Peyer's patch (tissue), 4 donors: ENCODE measurements at places on chromosomes 2 and 18. TPM values are rescaled to one million over a fixed set of nuclear protein-coding genes. Genes with fewer than 3 reads are reported as not detected.

TTC31 gene
- total RNA-seq = 79.5 TPM

TGFA gene
- 2.5 TPM for total RNA-seq

- peak; percentile 71 for DNase-seq
These were observed at the start of gene ACVR2A for GRCh38 chr2:147844697-147845410. TSS of gene ACVR2A (plus strand) at chr2:147845029. CDS start at chr2:147845153, 124 bp downstream.

- DNase-seq = no peak
These were observed 15.4 kb upstream of the IGFBP5 start for GRCh38 chr2:216710551-216711301.

- no peak for DNase-seq
These were observed 4.0 kb upstream of the RAB17 start for GRCh38 chr2:237594514-237594871.

- no peak for DNase-seq
These were observed 127.2 kb downstream of the CTNNA2 start for GRCh38 chr2:79640001-79640400.

ALK gene
- total RNA-seq = not detected

CD8B gene
- 3.8 TPM for total RNA-seq

OTOS gene
- not detected for total RNA-seq

DNA sequence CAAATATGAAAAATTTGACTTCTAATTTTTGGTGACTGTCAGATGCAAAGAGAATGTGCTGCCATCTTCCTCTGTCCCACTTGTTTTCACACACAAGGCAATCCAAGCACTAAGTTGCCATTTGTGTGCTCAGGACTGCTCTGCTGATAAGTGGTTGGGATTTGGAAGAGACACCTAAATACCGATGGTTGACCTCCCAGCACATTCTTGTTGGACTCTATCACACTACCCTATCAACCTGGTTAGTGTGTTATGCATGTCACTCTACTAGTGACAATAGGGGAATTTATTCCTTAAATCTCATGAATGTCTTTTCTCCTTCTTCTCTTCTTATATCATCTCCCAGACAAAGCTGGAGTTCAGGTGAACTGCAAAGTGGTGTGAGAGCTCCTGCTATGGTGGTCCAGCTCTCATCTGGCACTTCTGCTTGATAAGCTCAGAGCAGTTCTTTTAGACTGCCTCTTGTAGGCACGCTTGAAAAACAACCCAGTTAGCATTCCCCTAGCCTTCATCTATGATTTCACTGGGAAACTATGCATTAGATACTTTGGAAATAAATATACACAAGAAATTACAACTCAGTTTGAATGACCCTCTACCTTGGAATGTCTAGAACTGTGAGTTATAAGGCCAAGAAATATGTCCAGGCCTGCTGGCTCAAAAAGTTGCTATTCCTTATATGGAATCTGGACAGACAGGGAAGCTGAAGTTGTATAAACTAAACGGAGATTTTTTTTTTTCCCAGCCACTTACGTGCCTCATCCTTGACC lies 404.8 kb downstream of the MEIS1 start:
- DNase-seq = no peak

DNA sequence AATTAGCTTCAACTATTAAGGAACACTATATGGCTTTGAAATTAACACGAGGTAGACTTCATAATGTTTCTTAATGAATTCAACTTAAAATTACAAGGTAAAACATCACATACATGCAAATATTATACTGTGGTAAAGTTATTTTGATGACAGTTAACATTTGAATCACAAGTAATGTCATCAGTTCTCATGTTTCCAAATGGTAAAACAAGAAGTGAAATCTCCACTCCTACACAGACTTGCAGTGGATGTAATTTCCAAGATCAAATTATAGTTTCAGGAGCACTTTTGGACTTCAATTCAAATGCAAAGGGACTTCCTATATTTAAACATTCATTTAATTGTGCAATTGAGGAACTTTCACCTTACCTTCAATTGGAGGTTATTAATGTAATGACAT lies 39.1 kb downstream of the C18orf54 start:
- no peak for DNase-seq

DLX2 gene
- not detected for total RNA-seq

GRCh38 chr2:126901459-126901858 lies 2.8 kb downstream of the TEX51 start:
- DNase-seq = no peak

GRCh38 chr2:6946722-6947121 lies 29.5 kb downstream of the RNF144A start:
- DNase-seq = no peak

DNA sequence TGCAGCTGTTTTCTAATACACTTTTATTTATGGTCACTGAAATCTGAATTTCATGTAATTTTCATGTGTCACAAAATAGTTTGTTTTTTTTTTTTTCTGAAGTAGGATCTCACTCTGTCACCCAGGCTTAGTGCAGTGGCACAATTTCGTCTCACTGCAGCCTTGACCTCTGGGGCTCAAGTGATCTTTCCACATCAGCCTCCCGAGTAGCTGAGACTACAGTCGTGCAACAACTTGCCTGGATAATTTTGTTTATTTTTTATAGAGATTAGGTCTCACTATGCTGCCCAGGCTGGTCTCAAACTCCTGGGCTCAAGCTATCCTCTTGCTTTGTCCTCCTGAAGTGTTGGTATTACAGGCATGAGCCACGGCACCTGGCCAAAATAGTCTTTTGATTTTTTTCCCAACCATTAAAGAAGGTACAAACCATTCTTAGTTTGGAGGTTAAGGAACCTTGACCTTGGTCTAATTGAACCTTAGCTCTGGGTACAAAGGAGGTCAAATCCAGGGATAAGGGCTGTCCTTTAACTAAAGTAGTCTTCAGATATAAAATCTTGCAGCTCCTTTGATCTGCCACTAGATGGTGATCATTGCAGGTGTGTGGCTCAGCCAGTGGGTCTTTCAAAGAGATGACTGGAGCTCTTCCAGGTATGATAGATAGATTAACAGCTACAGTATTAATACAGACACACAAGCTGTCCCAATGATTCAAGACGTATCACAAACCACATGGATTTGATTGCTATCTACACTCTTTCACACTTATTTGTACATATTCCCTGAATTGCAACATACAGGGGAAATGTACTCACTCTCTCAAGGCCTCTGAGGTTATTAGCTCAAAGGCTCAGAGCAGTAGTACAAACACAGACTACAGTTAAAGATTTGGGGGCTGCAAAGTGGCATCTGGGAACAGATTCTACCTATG lies 4.7 kb upstream of the KRCC1 start:
- no peak for DNase-seq

DNA sequence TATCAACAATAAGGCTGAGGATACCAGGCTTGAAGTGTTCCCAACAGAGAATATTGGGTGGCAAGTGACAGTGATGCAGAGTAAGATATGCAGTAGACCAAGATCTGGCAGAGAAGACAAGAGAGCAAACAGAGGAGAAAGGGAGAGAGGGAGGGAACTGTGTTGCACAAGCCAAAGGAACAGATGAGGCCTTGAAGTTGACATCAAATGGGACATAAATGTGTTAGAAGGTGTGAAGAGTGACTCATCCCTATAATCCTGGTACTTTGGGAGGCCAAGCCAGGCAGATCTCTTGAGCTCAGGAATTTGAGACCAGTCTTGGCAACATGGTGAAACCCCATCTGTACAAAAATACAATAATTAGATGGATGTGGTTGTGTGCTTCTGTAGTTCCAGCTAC lies 342.9 kb downstream of the PARD3B start:
- DNase-seq = no peak

- DNase-seq = peak; percentile 42
These were observed 116.1 kb downstream of the NFATC1 start for GRCh38 chr18:79511671-79512301.

DNA sequence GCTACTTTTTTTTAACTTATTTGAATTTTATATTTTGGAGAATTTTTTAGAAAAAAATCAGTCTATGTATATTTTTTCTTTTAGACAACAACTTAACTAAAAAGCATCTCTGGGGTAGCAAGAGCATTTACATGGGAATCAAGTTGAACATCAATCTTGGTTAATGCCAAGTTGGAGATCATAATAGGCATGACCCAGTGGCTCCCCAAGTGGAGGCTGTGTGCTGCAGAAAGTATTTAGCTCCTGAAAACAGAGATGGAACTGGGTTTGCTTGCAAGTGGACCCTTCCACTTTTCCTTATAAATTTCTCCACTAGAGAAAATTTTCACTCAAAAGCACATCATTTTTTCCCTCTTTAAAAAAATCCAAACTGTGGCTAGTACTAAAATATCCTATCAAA lies 23.9 kb upstream of the CAVIN2 start:
- DNase-seq = no peak

HES6 gene
- 48.1 TPM for total RNA-seq

DNA sequence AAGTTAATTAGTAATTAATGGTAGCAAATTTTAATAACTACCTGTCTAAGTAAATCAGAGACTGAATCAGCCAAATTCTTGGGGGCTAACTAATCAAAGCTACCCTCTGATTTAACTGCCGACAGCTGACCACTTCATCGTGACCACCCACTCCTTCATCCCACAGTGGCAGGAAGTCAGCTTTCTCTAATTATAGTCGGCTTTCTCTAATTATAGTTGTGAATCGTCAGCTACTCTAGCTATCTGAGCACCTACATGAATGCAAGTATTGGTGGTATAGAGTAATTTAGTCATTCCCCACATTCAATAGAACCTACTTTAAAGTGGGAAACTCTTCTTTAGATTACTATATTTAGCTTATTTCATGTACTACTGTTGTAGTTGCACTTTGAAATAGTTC lies 185.5 kb downstream of the PTGR3 start:
- DNase-seq = no peak

- no peak for DNase-seq
These were observed 75.7 kb downstream of the PIK3C3 start for GRCh38 chr18:42030586-42031182.

- peak; percentile 27 for DNase-seq
These were observed 109.4 kb downstream of the CALCRL start for GRCh38 chr2:187338679-187339121.

DNA sequence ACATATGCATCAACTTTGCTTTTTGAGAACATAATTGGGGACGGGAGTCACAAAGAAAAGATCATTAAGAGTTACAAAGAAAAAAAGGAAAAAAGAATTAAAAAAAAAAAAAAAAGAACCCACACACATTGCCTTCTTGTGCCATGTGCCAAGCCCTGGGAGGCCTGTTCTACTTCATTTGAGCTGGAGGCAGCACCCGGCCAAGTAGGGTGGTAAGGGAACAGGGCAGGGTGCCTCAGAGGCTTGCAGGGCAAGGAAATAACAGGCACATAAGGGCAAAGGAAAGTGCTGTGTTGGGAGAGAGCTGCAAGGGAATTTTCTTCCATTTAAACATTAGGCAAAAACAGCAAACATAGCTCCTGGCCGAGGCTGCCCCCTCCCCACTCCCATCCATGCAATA lies 418.0 kb downstream of the TMEM182 start:
- DNase-seq = no peak

UGT1A5 gene
- total RNA-seq = 15.0 TPM

LCT gene
- total RNA-seq = 73.5 TPM

DNA sequence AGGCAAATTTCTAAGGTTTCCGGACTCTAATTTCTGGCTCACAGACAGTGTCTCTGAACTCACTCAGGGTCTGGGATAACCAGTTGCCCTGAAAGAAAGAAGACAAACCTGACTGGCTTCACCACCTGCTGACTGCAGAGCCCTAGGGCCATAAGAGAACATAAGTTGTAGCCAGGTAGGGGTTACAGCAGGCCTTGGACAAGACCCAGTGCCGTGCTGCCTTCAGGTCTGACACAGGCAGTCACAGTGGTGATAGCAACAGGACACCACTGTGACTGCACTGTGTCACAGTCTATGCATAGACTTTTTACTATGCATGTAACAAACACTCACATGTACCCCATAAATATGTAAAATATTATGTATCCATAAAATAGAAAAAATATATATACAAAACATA lies 508.5 kb downstream of the PID1 start:
- no peak for DNase-seq

GNLY gene
- total RNA-seq = 10.5 TPM

DNA sequence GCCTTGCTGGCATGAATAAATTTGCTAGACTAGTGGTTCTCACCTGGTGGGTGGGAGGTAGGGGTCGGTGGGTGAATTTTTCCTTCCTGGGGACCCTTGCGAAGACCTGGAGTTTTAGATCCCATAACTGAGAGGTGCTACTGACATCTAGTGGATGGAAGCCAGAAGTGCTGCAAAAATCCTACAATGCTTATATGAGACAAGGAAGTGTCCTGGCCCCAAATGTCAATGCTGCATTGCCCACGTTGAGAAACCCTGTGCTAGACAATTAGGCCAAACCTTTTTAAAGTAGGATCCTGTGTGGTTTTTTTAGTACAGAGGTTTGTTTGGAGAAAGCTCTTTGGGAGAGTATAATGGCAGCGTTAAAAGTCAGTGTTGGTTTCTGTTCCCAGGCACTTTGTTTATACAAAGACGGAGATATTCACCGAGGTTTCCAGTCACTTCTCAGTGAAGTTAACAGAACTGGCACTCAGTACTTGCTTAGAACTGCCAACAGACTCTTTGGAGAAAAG lies 9.6 kb downstream of the SERPINB8 start:
- peak; percentile 78 for DNase-seq

DNA sequence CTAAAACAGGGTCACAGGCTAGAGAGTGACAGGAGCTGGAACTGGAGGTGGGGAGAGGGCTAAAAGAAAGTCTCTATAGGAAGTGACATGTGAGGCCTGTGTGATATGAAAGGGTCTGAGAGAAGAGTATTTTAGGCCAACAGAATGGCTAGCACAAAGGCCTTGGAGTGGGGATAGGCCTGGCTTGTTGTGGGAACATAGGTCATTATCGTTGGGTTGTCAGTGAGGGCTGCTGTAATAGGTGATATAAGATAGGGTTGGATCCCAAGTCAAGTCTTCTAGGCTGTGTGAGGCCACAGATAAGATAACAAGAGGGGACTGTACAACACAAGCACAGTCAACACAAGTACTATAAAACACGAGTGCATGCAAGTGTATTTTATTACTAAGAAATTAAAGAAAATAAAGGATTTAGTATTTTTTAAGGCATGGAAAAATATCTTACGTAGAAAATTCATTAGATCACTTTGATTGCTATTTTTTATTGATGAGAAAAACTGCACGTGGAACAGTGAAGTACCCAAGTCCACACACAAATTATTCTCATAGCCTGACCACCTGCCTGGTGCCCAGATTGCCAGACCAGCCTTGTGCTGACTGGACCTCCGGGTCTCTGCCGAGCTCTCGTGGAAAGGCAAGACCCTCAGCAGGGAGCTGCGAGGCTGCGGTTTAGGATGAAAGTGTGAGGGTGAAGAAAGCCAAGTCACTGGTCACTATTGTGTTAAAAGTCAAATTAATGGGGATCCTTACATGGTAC lies 14.1 kb downstream of the LTBP1 start:
- no peak for DNase-seq

PLGLB2 gene
- total RNA-seq = not detected

SPTBN1 gene
- 245 TPM for total RNA-seq

GRCh38 chr2:12773586-12774394 lies 57.1 kb downstream of the TRIB2 start:
- no peak for DNase-seq

GRCh38 chr2:42523341-42523740 lies 29.6 kb upstream of the KCNG3 start:
- no peak for DNase-seq
